Choroid plexus epithelial cell (primary cell): ENCODE measurements at places on chromosomes 12 and 14.
A peak's percentile ranks its signal among the peaks of the same experiment; 100 is the strongest.

DNA sequence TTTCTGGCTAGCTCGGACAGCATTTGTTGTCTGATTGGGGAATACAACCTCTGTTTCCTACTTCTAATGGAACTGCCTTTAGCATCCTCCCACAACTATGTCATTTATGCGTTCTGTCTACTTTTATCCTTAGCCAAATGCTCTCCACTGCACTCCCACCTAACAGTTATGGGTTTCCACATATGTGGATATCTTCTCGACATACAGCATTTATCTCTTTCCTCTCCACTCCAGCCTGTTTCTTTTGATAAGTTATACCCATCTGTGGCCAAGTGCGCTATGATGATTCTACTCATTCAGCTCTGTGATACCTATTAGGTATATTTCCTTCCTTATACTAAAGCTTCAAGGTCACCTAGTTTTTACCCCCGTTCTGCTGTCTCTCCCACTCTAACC, 122.2 kb upstream of the NAP1L1 start:
- no peak for DNase-seq

- DNase-seq, result no peak
Measured at GRCh38 chr14:34964977-34965764, 17.6 kb upstream of the SRP54 start.

- no peak for DNase-seq
Measured at GRCh38 chr14:28764257-28765160, 2.1 kb upstream of the FOXG1 start.

DNA sequence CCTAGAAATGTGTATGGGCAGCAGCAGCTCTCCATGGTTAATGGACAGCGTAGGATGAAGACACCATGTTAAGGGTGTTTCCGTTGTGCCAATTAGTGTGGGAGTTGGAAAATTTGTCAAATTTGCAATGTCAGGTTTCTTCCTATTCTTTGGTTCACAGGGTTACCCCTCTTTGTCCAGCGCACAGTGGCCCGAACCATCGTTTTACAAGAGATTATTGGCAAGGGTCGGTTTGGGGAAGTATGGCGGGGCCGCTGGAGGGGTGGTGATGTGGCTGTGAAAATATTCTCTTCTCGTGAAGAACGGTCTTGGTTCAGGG, 26.0 kb upstream of the TAMALIN start:
- DNase-seq, result no peak

DNA sequence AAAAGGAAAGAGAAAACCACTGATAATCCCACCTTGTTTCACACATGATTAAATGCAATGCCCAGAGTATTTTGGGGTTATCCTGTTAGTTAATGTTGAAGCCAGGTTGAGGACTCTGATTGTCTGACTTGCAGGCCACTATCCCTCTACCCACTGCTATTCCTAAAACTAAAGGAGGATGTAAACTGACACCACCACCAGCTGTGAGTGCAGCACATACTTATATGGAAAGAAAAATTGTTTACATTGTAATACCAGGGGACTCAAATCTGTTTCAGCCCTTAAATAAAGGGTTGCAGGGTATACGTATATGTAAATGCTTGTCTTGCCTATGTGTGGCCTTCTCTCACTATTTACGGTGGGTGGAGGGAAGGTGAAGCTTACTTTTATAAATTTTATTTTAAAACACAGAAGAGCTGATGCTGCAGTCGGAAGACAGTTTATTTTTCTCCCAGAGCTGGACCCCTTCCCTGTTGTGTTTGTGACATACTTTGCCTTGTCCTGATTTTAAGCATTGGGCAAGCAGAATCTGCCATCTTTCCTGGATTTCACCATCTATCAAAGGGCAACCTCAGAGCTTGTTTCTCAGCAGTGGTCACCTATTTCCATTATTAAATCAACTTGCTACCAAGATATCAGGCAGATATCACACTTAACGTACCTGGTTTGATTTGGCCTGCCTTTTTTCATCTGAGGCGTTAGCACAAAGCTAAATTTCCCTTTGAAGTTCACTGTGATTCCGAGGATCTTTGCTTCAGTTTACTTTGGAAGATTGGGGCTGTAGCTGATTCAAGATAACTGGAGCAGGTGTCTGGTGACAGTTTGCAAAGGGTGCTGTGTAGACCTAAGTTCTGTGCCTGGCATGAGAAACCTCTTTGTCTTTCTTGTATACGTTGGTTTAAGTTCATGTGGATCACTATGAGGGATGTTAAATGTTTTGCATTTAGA, 25.2 kb downstream of the DAAM1 start:
- peak; percentile 63 for DNase-seq

DNA sequence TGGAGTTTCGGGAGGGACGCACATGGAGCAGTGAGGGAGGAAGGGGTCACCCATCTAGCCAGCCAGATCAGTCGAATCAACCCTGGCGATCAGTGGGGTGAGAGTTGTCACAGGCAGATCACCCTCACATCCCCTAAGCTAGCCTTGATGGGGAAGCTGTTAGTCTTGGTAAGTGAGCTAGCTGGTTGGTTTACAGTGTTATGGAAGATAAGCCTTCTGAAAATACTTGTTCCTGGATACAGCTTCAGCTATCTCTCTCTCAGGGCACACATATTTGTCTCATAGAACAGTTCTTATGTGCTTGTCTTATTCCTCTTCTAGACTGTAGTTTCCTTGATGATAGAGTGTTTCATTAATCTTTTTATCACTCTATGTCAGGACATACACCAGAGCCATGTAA, 26.2 kb upstream of the MANSC4 start:
- no peak for DNase-seq

DNA sequence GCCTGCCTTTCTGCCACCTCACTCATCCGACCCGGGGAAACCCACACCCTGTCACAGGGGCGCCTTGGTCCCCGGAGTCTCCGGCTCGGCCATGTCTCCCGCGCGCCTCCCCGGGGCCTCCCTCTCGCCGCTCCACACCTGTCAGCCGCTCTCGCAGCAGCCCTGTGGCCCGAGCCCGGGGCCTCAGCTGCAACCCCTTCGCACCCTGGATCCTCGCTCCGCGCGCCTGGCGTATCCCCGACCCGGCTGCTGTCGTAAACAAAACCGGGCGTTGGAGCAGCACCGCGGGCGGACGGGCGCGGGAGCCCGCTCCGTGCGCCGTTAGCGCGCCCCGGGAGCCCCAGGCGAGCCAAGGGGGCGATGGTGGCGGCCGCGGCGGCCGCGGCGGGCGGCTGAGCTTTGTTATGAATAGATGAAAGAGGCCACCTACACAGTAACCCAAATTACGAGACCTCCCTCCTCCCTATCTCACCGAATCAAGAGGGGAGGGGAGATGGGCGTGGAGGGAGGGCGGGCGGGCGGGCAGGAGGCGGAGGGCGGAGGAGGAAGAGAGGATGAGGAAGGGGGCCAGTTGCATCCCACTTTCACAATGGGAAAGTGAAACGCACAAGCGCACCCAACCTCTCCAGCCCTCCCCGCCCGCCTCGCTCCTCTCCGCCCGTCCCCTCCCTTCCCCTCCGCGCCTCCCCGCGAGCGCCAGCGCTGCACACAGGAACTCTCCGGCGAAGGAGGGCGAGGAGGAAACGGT, at the start of gene PLXNC1:
Gene PLXNC1 (plus strand): TSS at position 587 of the 748 bp plus-strand sequence. CDS start 395 bp downstream, outside the sequence.
- DNase-seq, result peak; percentile 67

- no peak for DNase-seq
Measured at GRCh38 chr12:65810036-65810435, 14.2 kb upstream of the HMGA2 start.

- no peak for DNase-seq
Measured at GRCh38 chr12:15205341-15206010, 15.7 kb downstream of the RERG start.

DNA sequence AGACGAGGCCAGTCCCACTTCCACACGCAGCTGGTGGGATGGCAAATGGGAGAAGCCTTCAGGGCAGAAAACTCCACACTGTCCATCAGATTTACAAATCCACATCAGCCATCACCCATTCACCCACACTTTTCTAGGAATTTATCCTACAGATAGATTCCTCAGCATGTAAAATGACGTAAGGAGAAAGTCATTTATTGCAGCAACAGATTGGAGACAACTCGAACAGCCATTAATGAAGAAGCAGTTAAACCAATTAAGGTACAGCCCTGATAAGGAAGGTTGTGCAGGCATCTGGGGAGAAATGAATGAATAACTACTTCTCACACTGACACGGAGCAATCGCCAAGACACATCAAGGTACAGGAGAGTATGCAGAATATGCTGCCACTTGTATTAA, 26.2 kb downstream of the PRKAB1 start:
- DNase-seq, result no peak

GRCh38 chr12:119964929-119965328, 24.1 kb upstream of the BICDL1 start:
- no peak for DNase-seq

DNA sequence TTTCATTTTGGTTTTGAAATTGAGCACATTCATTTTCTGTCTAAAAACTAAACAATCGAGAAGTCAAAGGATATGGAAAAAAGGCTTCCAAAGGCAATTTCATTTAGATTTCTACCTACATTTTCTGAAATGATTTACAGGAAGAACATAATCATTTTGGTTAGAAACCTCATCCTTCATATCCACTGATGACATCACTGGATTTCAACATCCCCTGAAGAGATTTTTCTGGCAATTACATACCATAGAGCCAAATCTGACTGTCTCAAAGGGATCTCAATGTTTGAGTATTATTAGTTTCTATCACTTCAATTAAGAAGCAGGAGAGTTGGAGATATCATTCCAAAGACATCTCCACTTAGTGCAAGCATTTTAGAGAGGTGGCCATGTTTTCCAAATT, 137.8 kb downstream of the TTC7B start:
- DNase-seq, result peak; percentile 40

DNA sequence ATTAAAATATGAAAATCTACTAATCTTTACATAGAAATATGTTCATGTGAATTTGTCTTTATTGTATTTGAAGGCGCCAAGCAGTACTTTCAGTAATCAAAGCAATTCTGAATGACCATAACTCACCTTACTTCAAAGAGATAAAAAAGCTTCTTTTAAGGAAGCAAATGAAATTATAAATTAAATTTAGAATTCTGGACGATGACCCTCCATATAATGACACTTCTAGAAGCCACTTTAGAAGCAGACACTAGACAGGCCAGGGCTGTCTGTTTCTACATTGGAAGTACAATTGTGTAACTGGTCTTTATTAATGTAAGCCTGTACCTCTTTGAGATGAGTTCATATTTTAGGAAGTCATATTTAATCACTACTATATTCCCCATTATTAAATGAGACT, 222.9 kb downstream of the CNTN1 start:
- DNase-seq, result no peak

GRCh38 chr12:113424915-113425823, 3.0 kb downstream of the SDSL start:
- DNase-seq, result peak; percentile 76

GRCh38 chr14:76977793-76978720, 50.5 kb downstream of the IRF2BPL start:
- DNase-seq, result peak; percentile 86

- no peak for DNase-seq
Measured at GRCh38 chr12:127150479-127150878, 1116.5 kb upstream of the TMEM132C start.

DNA sequence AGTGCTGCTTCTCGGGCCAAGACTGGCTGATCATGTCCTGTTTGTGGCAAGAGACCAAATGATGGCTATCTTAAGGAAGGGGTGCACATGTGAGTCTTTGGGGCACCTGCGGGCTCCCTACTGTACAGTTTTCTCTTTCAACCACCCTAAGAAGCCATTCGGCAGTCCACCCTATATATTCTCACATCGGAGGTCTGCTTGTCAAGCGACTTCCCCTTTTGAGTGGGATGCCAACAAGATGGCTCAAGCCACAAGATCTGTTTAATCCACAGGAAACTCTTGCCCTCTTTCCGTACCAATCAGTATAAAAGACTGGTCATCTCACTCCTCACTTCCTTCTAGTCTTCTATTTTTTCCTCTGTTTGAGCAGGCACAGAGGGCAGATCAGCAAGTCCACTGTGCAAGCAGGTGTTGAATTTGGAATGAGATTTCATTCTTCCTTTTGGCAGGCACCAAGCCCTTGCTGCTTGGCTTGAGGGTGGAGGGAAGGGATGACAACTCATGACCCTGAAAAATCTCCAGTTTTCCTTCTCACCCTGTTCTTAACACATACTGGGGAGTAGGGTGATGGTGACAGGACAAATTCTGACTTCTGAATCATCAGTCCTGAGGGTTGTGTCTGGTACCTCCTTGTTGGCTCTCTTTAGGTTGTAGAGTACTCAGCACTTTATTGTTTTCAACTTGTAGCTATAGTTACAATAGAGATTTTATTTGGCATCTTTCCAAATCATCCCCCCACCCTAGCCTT, 17.6 kb downstream of the LACRT start:
- DNase-seq, result no peak

DNA sequence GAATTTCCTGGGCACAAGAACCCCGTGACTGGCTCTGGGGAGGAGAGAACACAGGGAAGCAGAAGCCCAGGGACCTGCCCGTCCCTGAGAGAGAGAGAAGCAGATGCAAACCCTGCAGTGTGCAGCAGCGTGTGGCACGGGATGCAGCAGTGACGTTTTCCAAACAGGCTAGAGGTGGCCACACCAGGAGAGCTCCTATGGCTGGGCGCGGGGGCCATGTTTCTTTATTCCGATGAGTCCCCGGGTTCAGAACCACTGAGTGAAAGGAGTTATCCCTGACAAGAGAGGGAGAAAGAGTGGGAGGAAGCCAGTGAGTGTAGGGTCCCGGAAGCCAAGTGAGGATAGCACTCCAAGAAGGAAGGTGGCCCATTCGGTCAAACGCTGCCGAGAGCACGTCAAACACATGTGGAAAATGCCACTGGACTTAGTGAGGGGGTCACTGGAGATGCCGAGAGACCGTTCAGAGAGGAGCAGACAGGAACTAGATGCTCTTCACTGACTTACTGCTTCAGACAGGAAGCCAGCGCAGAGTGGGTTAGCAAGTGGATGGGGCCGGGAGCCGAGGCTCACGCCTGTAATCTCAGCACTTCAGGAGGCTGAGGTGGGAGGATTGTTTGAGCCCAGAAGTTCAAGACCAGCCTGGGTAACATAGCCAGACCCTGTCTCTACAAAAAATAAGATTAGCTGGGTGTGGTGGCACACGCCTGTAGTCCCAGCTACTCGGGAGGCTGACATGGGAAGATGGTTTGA, 123.0 kb downstream of the BCL11B start:
- DNase-seq, result no peak
